ENCODE measurements at places on chromosomes 2 and 18. TPM values are rescaled to one million over a fixed set of nuclear protein-coding genes. Genes with fewer than 3 reads are reported as not detected.
A peak's percentile ranks its signal among the peaks of the same experiment; 100 is the strongest.

GRCh38 chr2:173355132-173355865, 627 bp downstream of the CDCA7 start:
- no peaks in the 10 kb centered on the region for H3K27me3 ChIP-seq
- H3K36me3 ChIP-seq = no peaks in the 10 kb centered on the region
- peaks cover 12% of the 10 kb centered on the region for H3K4me1 ChIP-seq
- H3K27ac ChIP-seq = no peak overlapping the region
- H3K4me3 ChIP-seq = peak overlapping the region; percentile 78
- no peak for DNase-seq

DNA sequence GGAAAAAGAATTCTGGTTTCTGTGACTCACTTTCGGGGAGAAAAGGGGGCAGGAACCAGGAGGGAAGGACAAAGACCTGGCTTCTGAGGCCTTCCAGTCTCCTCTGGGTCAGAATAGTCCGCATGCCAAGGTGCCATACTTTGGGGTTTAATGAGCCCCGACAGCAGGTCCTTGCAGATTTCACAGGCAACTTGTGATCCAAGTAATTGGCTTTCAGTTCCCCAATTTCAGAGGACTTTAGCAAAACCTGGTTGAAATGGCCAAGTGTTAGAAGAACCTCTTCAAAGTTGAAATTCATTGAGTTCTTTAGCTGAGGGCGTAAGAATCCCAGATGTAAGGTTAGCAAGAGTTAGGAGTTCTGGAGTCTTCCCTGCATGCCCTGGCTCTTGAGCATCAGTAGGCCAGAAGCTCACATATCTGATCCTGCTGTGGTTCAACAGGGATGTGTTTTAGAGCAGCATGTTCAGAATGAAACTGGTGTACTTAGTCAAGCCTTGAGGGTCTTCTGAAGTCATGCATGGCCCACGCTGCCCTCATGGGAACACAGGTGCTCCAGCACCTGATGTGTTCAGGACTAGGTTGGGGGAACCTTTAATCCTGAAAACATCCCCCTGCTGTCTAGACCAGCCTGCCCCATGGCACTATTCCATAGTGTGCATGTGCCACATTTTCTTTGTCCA, 143.0 kb downstream of the NUP35 start:
- H3K27me3 ChIP-seq = no peaks in the 10 kb centered on the region
- no peaks in the 10 kb centered on the region for H3K4me1 ChIP-seq
- DNase-seq = no peak
- H3K4me3 ChIP-seq = no peak overlapping the region
- H3K27ac ChIP-seq = no peak overlapping the region
- no peaks in the 10 kb centered on the region for H3K36me3 ChIP-seq

- no peak overlapping the region for H3K27ac ChIP-seq
- no peak overlapping the region for H3K4me3 ChIP-seq
- H3K36me3 ChIP-seq = no peaks in the 10 kb centered on the region
- peaks cover 3% of the 10 kb centered on the region for H3K4me1 ChIP-seq
- no peaks in the 10 kb centered on the region for H3K27me3 ChIP-seq
These were observed 243.9 kb upstream of the ID2 start for GRCh38 chr2:8437949-8438400.

DNA sequence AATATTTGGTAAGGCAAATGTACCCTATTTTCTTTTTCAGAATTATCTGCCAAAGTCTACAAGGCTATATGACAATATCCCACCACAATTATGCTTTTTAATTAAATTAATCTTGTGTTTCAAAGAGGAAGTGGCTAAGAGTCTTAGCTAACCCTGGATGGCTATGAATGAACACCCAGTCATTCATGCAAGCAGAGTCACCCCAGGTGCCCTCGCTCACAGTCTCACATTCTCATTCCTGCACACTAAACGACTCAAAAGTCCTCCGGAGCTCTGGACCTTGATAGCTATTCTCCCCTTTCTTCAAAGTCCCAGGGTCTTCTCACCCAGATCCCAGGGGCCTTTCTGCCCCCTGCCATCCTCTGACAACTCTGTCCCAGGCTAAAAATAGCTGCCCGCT, 42.1 kb upstream of the MRPL19 start:
- no peak overlapping the region for H3K27ac ChIP-seq
- H3K4me1 ChIP-seq = no peaks in the 10 kb centered on the region
- no peaks in the 10 kb centered on the region for H3K27me3 ChIP-seq
- DNase-seq = no peak
- H3K36me3 ChIP-seq = no peaks in the 10 kb centered on the region

The MYOM1 gene
- 27.2 TPM for total RNA-seq

GRCh38 chr2:45000921-45001868, 8.1 kb downstream of the SIX2 start:
- peaks cover 14% of the 10 kb centered on the region for H3K4me1 ChIP-seq
- peaks cover 7% of the 10 kb centered on the region for H3K36me3 ChIP-seq
- H3K27me3 ChIP-seq = peaks cover 8% of the 10 kb centered on the region
- DNase-seq = no peak
